ENCODE measurements at places on chromosomes 5 and 9.

DNA sequence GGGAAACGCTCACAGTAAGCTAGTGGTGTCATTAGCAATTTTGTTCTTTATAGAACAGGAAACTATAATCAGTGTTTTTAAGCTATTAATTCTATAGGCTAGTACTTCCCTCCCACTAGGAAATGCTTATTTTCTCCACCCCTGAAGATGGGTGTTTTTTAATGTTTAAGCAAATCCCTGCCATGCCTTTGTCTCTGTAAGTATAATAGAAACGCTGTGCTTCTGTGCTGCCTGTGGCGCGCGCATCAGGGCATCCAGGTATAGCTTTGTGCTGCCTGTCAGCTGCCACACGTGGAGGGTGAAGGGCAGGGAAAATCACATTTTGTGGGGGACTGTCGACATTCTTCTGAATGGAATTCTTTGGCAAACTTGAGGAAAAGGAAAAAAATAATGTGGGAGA lies 217.5 kb downstream of the RAB3C start:
- no peak for DNase-seq

GRCh38 chr9:110745676-110746075 lies 77.1 kb downstream of the MUSK start:
- peak; percentile 54 for DNase-seq

DNA sequence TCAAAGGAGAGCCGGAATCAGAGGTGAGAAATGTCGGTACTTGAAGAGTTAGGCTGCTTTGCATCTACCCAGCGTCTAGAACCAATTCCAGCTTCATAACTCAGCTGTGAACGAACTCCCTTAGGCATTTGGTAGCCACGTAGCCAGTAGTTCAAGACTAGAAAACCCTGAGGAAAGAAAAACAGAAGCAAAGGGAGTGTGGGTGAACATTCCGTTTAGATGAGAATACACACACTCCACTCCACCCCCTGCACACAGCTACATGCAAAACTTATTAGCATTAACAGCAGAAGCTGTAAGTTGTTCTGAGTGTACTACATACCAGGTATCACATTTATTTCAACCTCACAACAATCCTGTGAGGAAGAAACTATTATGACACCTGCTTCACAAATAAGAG lies 78.3 kb downstream of the SMIM23 start:
- peak; percentile 92 for DNase-seq

DNA sequence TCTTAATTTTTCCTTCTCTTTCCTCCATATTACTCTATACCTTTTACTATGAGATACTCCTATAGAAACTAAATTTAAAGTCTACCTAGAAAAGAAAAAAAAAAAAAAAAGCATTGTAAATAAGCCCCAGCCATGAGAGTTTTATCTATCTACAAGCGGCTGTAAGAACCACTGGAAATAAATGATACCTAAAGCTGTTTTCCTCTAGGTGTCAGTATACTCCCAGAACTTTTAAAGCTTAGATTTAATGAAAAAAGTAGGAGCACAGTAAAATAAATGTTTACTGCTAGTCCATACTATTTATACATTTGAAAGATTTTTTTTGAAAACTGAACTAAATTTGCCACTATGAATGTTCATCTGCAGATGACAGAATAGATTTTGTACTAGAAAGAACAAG lies 26.2 kb downstream of the TYRP1 start:
- DNase-seq = peak; percentile 53

DNA sequence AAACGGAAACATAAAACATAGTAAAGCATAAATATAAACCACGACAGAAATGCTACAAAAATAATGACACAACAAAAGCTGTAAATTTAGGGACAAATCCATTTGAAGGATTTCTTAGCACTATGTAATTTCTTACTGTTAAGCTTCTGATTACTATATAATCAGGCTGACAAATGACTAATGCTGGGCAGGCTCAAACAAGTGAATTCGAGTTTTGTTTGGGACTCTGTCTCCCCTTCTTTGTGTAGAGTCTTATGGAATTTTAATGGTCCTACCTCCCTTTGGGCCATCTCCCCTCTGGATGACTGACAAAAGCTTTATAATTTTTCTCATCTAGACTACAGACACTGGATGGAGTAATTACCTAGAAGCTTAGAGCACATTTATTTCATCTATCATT lies 24.6 kb upstream of the KIF2A start:
- DNase-seq = no peak

DNA sequence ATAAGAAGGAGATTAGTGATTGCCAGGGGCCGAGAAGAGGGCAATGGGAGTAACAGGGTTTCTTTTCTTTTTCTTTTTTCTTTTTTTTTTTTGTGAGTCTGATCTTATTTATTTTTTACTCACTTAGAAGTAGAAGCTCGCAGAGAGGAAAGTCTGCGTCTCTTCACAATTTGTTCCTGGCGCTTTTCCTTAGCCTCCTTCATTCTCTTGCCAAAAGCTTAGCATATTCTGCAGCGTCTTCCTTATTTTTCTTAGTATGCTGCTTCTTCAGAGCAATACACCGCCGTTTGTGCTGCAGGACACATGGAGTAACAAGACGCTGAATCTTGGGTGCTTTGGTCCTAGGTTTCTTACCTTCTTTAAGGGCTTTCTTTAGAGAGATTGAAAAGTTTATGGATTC lies 30.3 kb upstream of the DENND4C start:
- DNase-seq = no peak

- no peak for DNase-seq
Observed at GRCh38 chr9:95822015-95822414, 53.5 kb upstream of the ERCC6L2 start.

DNA sequence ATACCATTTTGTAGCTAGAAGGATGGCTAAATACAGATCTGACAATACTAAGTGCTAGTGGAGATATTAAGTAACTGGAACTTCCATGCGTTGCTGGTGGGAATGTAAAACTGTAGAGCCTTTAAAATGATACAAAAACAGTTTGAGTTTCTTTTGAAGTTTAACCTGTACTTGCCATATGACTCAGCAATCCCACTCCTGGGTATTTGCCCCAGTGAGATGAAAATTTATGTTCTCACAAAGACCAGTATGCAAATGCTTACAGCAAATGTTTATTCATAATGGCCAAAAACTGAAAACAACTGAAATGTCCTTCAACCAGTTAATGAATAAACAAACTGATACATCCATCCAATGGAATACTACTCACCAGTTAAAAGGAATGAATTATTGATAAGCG lies 137.3 kb downstream of the SLC12A2 start:
- no peak for DNase-seq

GRCh38 chr9:98931600-98932389 lies 11.9 kb upstream of the COL15A1 start:
- DNase-seq = no peak

DNA sequence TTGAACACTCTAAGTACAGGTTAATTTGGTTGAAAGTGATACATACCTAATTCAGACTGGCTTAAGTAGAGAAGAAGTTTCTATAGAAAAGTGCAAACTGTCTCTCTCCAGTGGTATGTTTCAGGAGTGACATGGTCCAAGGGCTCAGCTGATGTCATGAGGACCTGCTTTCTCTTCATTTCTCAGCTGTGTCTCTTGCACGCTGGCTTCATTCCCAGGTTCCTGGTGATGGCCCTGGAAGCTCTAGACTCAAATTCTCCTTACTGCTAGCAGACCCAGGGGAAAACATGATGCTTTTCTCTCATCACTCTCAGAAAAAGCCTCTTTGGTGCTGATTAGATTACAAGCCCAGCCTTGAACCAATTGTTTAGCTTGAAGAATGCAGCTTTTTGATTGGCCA lies 211.9 kb upstream of the CLINT1 start:
- DNase-seq = peak; percentile 22

- DNase-seq = no peak
Observed at GRCh38 chr5:133681896-133682295, 69.6 kb upstream of the FSTL4 start.

Measured in fibroblast of skin of right quadriceps (primary cell).